ENCODE measurements at places on chromosomes 2 and 18.

- DNase-seq, result no peak
These were observed 2.4 kb upstream of the NEDD4L start for GRCh38 chr18:58041633-58042032.

DNA sequence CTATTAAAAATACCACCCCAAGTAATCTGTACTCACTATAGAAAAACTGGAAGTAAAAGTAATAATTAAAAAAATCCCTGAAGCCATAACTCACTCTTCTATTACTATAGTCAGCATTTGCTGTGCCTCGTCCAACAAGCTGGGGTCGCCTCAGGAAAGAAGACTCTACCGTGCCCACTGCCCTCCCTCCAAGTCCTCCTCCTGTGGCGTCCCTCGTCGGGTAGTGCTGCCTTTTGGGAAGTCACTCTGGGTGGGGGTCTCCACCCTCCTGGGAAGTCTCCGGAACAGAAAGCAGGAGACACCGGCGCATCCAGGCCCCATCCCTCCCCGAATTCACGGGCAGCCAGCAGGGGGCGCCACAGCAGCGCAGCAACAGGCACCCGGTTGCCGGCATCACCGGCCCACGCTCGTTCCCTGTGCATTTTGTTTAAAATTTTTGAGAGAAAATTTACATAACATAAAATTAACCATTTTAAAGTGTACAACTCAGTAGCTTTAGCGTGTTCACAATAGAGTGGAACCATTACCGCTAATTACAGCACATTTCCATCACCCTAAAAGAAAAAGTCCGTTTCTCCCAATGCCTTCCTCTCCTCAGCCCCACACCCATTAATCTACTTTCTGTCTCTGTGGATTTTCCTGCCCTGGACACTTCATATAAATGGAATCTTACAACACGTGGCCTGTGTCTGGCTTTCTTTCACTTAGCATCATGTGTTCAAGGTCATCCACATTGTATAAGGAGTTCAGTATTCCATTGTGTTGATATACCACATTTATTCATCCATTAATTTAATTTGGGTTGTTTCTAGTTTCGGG lies 62.2 kb downstream of the ADNP2 start:
- peak; percentile 65 for DNase-seq

GRCh38 chr18:36169938-36170337 lies 17.4 kb upstream of the MOCOS start:
- no peak for DNase-seq

DNA sequence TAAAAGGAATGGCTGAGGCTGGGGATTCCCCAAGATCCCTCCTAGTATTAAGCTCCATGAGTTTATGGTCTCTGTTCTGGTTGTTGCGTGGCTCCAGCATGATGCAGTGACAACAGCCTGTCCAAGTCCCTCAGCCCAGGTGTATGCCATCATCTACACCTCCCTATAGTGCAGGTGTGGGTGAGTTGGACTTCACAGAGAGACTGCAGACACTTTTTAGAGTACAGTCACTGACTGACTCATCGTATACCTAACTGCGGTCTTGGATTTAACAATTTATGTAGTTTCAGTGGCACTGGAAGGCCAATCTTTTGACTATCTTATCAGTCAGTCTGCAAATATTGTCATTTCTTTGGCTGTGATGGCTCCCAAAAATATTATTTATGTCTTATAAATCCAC lies 415.0 kb downstream of the TMX3 start:
- no peak for DNase-seq

DNA sequence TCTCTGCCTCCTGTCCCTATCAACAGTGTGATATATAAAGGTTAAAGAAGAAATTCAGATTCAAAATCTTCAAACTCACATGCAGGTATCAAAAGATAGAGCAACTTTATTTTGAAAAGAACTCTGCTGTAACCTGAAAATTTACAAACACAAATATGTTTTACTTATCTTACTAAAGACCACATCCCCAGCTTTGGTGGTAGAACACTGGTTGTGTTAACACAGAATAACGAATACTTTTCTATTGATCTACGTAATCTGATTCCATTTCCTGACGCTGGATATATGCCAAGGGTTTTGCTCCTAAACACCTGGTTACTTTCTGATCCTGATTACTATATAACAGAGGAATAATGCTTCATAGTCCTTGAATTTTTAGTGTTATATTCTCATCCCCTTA lies 23.1 kb upstream of the SLC39A10 start:
- DNase-seq, result no peak

DNA sequence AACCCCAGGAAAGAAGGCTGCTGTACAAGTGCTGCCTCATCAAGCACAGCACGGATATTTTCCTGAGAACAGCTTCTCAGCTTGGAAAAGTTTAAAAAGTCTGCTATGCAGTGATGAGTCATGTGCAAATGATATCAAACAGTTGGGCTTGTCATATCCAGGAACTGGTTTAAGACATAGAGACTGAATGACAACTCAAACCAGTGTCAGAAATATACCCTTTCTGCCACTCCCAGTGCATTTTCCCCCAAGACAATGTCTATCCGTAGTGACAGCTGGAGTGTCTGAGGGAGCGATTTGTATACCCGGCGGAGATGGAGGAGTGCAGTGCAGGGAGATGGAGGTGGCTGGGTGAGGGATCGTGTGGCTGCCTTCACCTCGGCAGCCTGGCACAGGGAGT lies 28.2 kb downstream of the SOX11 start:
- peak; percentile 74 for DNase-seq
